HAP-1 (cell line): ENCODE measurements at places on chromosomes 1 and 21.

GRCh38 chr1:57632401-57632800 lies 208.5 kb upstream of the DAB1 start:
- no peak for DNase-seq

DNA sequence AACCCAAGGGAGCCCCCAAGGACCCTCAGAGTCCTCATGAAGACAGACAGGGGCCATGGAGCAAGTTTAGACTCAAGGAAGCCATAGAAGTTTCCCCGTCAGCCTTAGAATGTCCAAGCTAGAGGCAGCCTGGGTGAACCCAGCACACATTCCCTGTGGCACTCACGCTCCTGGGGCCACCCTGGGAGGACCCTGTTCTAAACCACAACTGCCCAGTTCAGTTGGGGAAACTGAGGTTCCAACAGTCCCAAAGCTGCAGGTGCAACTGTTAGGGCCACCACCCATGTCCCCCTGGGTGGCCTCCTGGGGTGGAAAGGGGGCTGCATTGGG lies 9.3 kb downstream of the WNT3A start:
- DNase-seq: no peak

DNA sequence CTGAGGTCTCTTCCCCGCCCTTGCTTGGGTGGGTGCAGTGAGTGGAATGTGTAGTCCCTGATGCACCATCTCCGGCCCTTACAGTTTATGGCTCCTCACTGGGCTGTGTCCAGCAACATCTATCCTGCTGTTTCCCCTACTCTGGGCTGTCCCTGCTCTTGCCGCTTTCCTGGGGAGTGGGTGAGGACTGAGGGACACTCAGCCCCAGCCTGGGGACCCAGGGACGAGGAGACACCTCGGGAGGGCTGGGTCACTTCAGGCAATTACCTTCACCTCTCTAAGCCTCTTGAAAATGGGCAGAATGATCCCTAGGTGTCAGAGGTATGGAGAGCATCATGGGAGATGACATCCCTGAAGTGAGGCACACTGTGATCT lies 13.6 kb upstream of the LRP8 start:
- DNase-seq: no peak

GRCh38 chr1:213761845-213762407 lies 225.8 kb upstream of the PROX1 start:
- no peak for DNase-seq

DNA sequence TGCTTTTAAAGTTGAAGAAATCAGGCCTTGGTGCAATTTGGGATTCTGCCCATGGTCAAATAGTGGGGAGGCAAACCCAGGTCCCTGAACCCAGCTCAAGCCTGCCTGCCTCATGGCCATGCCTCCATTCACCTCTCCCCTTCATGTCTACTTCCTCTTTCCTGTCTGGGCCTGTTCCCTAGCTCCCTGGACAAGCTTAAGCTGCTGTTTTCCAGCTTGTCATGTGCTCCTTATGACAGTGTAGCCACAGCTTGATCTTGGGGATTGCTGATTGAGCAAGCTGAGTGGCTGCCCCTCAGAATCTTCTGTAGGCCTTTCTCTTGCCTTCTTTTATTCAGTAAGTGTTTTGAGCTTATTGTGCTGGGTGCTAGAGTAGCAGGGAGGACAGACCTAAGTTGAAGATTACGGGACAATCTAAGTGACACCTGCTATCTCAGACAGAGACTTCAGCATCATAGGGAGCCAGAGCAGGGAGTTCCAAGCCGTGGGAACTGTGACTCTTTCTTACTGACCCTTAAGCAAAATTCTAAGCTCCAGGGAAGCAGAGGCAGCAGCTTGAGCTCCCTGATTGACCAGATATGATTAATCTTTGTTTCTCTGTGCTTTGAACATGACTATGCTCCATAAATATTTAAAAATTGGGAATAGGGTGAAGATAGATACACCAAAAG lies 520 bp upstream of the MR1 start:
- no peak for DNase-seq

- no peak for DNase-seq
Measured at GRCh38 chr1:156640842-156641706, 843 bp upstream of the BCAN start.

- DNase-seq: no peak
Measured at GRCh38 chr1:203929741-203930309, 68.4 kb downstream of the SNRPE start.

DNA sequence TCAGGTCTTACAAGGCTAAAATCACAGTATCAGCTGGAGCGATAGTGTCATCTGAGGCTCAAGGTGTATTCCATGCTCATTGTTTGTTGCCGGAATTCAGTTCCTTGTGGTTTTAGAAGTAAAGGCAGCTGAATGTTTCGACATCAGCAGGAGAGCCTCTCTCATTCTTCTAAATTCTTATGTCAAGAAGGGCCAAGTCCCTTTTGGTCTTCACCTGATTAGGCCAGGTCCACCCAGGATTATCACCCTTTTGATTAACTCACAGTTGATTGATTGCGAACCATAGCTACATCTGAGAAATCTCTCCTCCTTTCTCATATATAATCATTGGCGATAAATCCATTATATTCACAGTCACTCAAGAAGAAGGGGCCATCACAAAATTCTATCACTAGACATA lies 806.7 kb upstream of the PRMT6 start:
- DNase-seq: no peak

DNA sequence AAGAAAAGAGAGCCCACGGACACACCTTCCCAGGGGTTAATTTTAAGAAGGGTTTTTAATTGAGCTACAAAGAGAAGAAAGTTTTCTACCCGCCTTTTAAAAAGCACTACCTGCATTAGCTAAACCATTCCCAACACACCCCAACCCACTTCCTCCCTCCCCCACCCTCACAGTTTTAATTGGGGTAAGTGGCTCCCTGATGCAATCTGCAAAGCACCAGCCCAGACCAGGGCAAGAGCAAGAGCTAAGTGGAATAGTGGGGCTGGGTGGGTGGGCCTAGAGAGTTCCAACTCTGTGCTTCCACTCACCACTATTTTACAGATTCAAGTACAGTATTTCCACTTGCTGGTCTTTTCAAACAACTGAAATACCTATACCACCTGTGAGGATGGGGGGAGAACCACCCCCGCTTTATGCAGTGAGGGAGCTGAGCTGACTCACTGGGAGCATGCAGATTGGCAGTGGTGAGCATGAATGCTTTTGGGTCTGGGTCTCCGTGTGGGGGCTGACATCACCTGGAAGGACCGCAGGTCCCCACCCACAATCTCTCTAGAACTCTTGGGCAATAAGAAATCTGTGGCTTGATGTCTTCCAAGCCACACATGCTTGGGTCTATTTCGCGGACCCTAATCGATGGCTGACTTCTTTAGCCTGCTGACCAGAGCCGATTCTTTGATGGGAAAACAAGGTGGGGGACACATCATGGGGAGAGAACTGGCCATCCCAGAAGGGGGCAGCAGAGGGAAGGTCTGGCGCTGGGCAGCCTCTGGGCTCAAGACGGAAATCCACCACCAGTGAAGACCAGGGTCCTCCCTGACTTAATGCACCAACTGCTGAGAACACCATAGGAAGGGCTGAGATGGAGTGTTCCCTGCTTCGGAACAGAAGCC lies 95.5 kb downstream of the SSBP3 start:
- DNase-seq: peak; percentile 75

DNA sequence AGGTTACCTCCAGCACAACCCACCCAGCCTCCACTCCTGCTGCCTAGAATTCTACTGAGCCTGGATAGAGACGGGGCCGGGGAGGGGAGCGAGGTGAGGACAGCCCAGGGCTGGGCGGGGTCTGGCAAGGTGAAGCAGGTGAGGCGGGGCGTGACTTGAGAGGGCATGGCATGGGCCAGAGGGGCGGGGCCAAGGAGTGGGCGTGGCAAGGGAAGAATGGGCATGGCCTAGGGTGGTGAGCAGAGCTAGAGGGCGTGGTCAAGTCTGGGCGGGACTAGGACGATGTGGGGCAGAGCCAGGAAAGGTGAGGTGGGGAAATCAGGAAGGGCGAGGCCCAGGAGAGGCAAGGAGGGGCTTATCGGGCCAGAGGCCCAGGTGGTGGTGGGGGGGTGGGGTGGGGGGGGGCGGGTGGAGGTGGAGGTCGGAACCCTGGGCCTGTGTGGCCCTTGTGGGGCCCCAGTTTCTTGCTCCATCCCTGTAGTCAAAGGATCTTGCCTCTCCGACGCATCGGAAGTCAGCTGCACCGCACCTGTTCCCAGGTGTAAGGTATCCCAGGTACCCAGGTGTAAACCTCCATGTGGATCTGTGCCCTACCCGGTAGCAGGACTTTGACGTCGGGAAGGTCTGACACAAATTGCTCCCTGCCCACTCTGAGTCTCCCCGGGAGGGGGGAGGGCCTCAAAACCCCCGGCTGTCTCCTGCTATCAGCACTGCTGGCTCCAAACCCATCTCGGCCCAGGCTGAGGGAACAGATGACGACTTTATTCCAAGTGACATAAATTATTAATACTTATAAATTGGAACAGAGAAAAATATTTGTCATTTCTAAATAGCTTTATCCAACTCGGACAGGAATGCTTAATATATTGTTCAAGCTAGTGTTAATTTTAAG lies 32.9 kb upstream of the UTS2 start:
- DNase-seq: no peak

GRCh38 chr1:74964508-74965102 lies 169.6 kb upstream of the LHX8 start:
- no peak for DNase-seq

- no peak for DNase-seq
Measured at GRCh38 chr1:202952818-202953217, 5.3 kb downstream of the ADIPOR1 start.

DNA sequence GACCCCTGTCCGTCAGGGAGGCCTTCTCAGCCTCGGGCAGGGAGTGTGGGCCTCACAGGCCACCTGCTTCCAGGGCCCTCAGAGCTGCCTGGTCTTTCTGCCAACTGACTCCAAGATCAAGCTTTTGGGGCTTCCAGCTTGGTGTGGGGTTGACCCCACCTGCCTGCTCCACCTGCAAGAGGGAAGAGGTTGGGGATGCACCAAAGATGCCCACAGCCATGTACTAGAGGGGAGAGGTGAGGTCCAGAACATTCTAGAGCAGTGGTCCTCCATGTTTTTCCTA lies 266.7 kb upstream of the VAMP3 start:
- DNase-seq: no peak

- DNase-seq: no peak
Measured at GRCh38 chr1:29370067-29370466, 133.7 kb downstream of the PTPRU start.

DNA sequence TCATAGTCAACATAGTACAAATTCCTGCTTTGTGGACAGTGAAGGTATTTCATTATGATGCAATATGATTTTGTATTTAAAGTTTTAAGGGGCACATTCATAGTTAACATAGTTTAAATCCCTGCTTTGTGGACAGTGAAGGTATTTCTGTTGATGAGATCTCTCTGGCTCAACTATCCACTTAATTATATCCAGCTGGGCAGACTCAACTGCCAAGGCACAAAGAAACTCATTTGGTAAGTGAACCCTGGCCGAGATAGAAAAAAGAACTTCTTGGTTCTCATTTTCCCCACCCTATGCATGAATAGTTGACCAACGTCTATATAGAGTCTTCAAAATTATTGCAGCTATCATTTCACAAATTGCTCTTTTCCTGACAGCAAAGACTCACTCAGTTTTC lies 1194.6 kb downstream of the NCAM2 start:
- DNase-seq: no peak

DNA sequence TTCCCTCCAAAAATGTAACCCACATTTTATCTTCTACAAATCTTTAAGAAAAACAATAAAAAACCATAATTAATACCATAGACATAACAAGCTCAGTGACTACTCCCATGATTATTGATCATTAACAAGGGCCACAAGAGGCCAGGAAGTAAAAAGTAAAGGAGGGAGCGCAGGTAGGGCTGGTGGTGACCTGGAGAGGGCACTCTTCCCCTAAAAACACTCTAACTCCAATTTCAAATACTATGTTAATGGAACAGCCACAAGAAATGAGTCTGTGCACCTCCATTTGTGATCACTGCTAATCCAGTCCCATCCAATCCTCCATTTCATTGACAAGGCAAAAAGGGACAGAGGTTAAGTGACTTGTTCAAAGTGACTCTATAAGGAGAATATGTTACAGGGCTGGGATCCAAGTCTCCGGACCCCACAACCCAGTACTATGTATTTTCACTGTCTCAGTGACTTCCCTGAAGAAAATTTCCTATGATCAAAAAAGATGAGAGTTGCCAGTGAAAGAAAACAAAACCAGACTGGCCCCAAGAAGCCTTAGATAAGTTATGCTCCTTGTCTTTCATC lies 41.2 kb upstream of the CFAP298 start:
- DNase-seq: peak; percentile 23

DNA sequence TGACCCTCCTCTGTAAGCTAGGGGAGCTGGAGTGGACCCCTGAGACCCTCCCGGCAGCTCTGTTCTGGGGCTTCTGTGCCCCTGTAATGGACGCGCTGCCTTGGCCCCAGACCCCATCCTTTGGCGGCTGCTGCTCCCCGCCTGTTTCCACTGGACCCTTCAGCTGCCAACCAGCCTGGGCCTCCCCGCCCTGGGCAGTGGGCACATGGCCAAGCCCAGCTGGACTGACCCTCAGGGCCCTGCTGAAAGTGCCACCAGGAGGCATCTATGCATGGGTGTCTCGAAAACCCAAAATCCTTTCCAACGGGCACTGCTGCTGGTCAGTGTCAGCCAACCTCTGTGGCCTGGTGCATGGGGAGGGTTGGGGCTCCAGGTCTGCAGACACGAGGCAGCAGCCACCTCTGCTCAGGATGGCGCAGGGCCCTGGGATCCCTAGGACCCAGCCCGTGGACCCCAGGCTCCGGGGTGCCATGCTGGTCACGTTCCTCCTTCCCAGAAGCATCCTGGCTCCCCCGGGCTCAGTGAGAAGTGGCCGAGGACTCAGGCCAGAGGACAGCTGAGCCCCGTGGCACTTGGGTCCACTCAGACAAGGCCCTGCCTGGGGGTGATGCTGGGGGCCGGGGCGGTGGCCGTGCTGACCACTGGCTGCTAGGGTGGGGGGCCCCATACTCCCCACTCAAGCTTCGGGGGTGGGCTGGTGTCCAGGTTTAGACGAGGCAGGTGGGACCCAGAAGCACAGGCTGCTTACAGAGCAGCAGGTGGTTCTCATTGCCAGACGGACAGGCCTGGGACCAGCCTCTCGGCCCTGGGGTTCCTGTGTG lies 46.9 kb downstream of the SLX9 start:
- DNase-seq: no peak

DNA sequence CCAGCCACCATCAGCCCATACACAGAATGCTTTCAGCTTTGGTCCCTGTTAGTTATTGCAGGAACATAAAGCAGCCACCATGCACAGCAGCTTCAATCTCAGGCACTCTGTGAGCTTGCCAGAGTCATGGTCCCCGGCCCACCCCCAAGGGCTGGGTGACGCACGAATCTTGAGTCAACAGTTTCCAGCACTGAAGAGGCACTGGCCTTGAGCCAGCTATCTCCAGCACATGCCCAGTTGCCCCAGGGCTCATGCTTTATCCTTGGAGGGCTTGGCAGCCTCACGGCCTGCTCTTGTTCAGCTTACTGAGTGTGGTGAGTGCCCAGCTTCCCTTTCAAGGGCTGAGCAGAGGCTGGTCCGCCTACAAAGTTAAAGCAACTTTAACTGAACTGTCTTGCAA lies 200.7 kb upstream of the RAB4A start:
- no peak for DNase-seq

GRCh38 chr1:186300056-186300455 lies 75.0 kb downstream of the TPR start:
- no peak for DNase-seq

GRCh38 chr1:152962876-152963415 lies 7.5 kb upstream of the SPRR4 start:
- DNase-seq: no peak

- DNase-seq: no peak
Measured at GRCh38 chr1:230421481-230421880, 4.7 kb downstream of the PGBD5 start.
